Neural crest cell (in vitro differentiated cells): ENCODE measurements at places on chromosomes 2 and 18. TPM values are rescaled to one million over a fixed set of nuclear protein-coding genes. Genes with fewer than 3 reads are reported as not detected.

- no peak overlapping the region for H3K4me3 ChIP-seq
- no peaks in the 10 kb centered on the region for H3K27me3 ChIP-seq
- no peaks in the 10 kb centered on the region for H3K36me3 ChIP-seq
- no peak for DNase-seq
- no peaks in the 10 kb centered on the region for H3K4me1 ChIP-seq
Measured at GRCh38 chr18:29226213-29226612, 1049.3 kb upstream of the CDH2 start.

ABCG5 gene
- not detected in 2 replicates for total RNA-seq

DSG2 gene
- total RNA-seq = 18.4 and 19.4 TPM in 2 replicates

GRCh38 chr2:129191530-129191929 lies 787.9 kb upstream of the RAB6C start:
- no peak overlapping the region for H3K27ac ChIP-seq
- no peak for DNase-seq
- no peaks in the 10 kb centered on the region for H3K27me3 ChIP-seq
- H3K4me1 ChIP-seq = peaks cover 35% of the 10 kb centered on the region
- H3K4me3 ChIP-seq = no peak overlapping the region
- no peaks in the 10 kb centered on the region for H3K36me3 ChIP-seq

GRCh38 chr2:134452042-134452733 lies 198.3 kb downstream of the MGAT5 start:
- H3K4me1 ChIP-seq = peaks cover 3% of the 10 kb centered on the region
- H3K4me3 ChIP-seq = no peak overlapping the region
- no peaks in the 10 kb centered on the region for H3K36me3 ChIP-seq
- H3K27ac ChIP-seq = no peak overlapping the region

GRCh38 chr2:134718817-134719814 lies at the start of gene TMEM163:
TMEM163 (minus strand) TSS chr2:134719000.
- peaks cover 79% of the 10 kb centered on the region for H3K27me3 ChIP-seq
- H3K4me3 ChIP-seq = peak within 1 kb of the TSS; percentile 87
- H3K27ac ChIP-seq = no peak within 1 kb of the TSS
- no peaks in the 10 kb centered on the region for H3K36me3 ChIP-seq

GRCh38 chr18:76494231-76495005 lies 624 bp downstream of the ZNF516 start:
- no peaks in the 10 kb centered on the region for H3K36me3 ChIP-seq
- H3K4me1 ChIP-seq = peaks cover 55% of the 10 kb centered on the region
- DNase-seq = peak; percentile 43
- peak overlapping the region; percentile 81 for H3K27ac ChIP-seq
- peaks cover 6% of the 10 kb centered on the region for H3K27me3 ChIP-seq

STPG4 gene
- 0.26 and 0.34 TPM in 2 replicates for total RNA-seq

- no peaks in the 10 kb centered on the region for H3K27me3 ChIP-seq
- no peak overlapping the region for H3K27ac ChIP-seq
Measured at GRCh38 chr2:240611601-240612210, 13.6 kb upstream of the GPR35 start.

C2orf66 gene
- total RNA-seq = 0.23 TPM in 1 of 2 replicates, not detected in the other

DNA sequence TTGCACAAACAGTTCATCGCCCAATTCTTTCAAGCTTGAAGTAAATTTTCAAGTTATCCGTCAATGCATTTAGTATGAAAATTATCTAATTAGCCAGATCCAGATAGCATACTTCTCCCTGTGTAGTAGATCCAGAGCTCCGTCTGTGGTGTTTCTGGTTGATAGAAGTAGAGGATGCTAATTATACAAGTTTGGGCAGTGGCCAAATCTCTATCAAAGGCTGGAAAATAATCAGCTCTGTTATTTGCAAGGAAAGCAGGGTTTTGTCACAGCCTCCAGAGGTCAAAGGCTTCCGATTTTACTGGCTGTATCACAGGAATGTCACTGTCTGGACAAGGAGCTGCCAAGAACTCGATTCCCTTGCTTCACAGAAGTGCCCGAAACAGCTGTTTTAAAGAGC lies 28.6 kb downstream of the LRRC30 start:
- H3K4me1 ChIP-seq = peaks cover 28% of the 10 kb centered on the region
- no peak overlapping the region for H3K27ac ChIP-seq
- DNase-seq = no peak
- peaks cover 6% of the 10 kb centered on the region for H3K27me3 ChIP-seq
- no peaks in the 10 kb centered on the region for H3K36me3 ChIP-seq

PLCD4 gene
- total RNA-seq = 0.37 and 1.1 TPM in 2 replicates

DNA sequence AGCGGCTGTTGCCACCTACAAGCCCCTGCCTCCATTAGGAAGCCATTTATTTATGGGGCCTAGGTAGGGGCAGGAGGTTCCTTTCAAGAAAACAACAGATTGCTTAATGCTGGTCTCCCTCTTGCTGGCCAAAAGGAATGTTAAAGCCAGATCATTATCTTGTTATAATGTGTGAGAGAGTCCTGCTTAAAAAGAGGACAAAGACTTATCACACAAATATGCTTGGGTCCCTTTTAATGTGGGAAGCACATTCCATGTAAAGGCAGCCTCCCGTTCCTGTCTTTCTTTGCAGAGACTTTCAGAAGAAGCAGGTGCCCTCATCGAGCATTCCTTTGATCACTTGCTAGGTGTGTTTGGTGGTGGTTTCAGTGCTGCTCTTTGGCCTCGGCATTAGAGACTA lies 76.4 kb downstream of the AGAP1 start:
- H3K4me1 ChIP-seq = peaks cover 19% of the 10 kb centered on the region
- DNase-seq = no peak
- H3K36me3 ChIP-seq = peaks cover 9% of the 10 kb centered on the region
- no peaks in the 10 kb centered on the region for H3K27me3 ChIP-seq

TANC1 gene
- 13.2 and 14.1 TPM in 2 replicates for total RNA-seq

TUBA4B gene
- total RNA-seq = not detected in 2 replicates

- no peak for DNase-seq
- no peaks in the 10 kb centered on the region for H3K36me3 ChIP-seq
- no peaks in the 10 kb centered on the region for H3K4me1 ChIP-seq
- H3K27me3 ChIP-seq = no peaks in the 10 kb centered on the region
- no peak overlapping the region for H3K4me3 ChIP-seq
Measured at GRCh38 chr2:237073552-237073951, 12.1 kb upstream of the COPS8 start.

FOXI3 gene
- 0.12 TPM in 1 of 2 replicates, not detected in the other for total RNA-seq

GRCh38 chr2:191115804-191116203 lies 35.0 kb downstream of the STAT4 start:
- no peak overlapping the region for H3K27ac ChIP-seq
- H3K36me3 ChIP-seq = no peaks in the 10 kb centered on the region
- no peaks in the 10 kb centered on the region for H3K27me3 ChIP-seq
- DNase-seq = no peak
- no peak overlapping the region for H3K4me3 ChIP-seq

PARD6G gene
- total RNA-seq = 28.0 and 28.3 TPM in 2 replicates
